ENCODE measurements at places on chromosomes 7 and 10. TPM values are rescaled to one million over a fixed set of nuclear protein-coding genes. Genes with fewer than 3 reads are reported as not detected.

GRCh38 chr7:11212816-11213215, 239.1 kb downstream of the PHF14 start:
- no peak overlapping the region for H3K27ac ChIP-seq
- no peak overlapping the region for H3K4me3 ChIP-seq
- no peaks in the 10 kb centered on the region for H3K36me3 ChIP-seq
- no peak for DNase-seq
- H3K4me1 ChIP-seq, result no peaks in the 10 kb centered on the region

- H3K4me1 ChIP-seq, result no peaks in the 10 kb centered on the region
- H3K27ac ChIP-seq, result no peak overlapping the region
- H3K27me3 ChIP-seq, result peaks cover 35% of the 10 kb centered on the region
- H3K36me3 ChIP-seq, result no peaks in the 10 kb centered on the region
- no peak overlapping the region for H3K4me3 ChIP-seq
Measured at GRCh38 chr10:10886861-10887531, 130.7 kb upstream of the CELF2 start.

The HOXA2 gene
- total RNA-seq, result not detected

- no peak overlapping the region for H3K27ac ChIP-seq
- no peaks in the 10 kb centered on the region for H3K4me1 ChIP-seq
- no peak for DNase-seq
- no peaks in the 10 kb centered on the region for H3K27me3 ChIP-seq
Measured at GRCh38 chr10:71299071-71299785, 19.8 kb upstream of the SLC29A3 start.

The ITIH2 gene
- total RNA-seq, result not detected

DNA sequence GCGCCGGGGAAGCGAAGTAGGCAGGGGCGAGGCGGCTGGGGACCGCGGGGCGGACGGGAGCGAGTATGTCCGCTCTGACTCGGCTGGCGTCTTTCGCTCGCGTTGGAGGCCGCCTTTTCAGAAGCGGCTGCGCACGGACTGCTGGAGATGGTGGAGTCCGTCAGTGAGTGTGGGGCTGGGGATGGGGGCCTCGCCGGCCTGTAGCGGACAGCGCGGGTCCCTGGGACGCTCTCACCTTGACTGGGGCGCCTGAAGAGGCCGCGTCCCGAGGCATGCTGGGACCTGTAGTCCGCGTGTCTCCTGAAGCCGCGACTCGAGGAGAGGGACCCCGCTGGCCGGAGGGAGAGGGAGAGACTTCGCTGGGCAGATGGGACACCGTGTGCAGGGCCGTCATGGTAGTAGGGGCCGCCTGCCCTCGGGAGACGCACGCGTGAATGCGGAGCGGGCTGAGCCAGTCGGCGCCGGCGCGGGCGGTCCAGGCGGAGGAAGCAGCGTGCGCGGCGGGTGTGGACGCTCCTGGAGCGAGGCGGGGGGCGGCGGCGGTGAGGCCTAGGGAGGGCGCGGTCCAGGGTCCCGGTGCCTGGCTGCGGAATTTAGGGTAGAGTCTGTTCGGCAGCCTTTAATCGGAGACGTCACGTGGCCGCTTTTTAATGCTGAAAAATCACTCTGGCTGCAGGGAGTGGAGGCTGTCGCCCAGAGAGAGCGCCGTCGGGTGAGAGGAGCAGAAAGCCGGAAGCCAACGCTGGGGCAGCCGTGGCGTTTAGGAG, at the start of gene NDUFB2:
Gene NDUFB2 (plus strand): TSS at position 29 of the 767 bp plus-strand sequence. CDS start 37 bp downstream, at position 66.
- H3K4me1 ChIP-seq, result no peaks in the 10 kb centered on the region
- peak within 1 kb of the TSS; percentile 87 for H3K27ac ChIP-seq
- peak; percentile 94 for DNase-seq
- H3K4me3 ChIP-seq, result peak within 1 kb of the TSS; percentile 89
- H3K27me3 ChIP-seq, result no peaks in the 10 kb centered on the region

The RHBDD2 gene
- 68.9 TPM for total RNA-seq

Data from endodermal cell (in vitro differentiated cells).